ENCODE measurements at places on chromosomes 13 and 19.

- DNase-seq: no peak
Measured at GRCh38 chr13:44293374-44293773, 80.2 kb upstream of the SERP2 start.

GRCh38 chr13:46490129-46490528 lies 62.8 kb upstream of the LRCH1 start:
- no peak for DNase-seq

GRCh38 chr13:114082849-114083645 lies 49.4 kb downstream of the RASA3 start:
- DNase-seq: no peak

DNA sequence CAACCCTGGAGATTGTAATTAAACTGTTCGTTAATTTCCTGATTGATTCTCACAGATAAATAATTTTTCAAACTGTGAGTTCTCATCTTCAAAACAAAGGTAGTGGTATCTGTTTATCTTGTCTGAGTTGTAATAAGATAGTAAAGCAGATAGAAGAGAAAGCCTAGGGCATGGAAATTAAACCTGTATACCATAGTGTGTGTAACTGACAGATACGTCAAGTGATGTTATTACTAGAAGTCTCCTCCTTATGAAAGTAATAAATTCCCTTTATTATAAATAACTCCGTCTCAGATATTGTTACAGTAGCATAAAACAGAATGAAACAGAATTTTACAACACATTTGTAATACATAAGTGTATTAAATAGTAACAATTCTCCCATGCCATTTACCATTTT lies 1065.1 kb downstream of the SLITRK1 start:
- no peak for DNase-seq

DNA sequence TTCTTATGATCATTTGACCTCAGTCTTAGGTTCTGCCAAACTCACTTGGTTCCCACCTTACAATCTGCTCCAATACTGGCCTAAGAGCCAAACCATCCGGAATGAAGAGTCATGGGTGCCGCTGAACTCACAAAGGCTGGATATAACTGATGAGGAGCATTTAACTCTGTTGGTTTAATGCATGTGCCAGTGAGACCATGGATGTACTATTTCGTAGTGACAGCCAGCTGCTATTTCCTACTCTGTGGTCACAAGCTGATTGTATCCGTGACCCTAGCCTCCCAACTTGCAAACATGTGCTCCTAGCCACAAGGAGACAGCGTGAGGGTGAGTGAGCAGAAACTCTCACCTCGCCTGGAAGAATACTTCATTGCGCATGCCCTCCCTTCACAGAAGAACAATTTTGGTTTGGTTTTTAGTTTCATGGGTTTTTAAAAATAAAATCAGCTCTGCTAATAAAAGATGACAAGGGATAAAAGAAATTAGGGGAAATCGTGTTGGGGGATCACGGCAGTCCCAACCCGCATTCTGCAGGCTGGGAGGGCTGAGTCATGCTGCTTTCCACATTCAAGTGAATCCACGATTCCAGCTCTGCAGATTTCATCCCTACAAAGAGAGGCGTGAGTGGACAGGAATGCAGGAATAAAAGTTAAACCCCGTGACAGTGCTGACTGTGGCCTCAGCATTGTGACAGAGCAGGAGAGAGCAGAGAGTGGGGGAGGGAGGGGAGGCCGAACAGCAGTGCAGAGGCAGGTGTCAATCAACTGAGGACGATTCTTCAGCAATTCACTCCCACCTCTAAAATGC lies 66.8 kb upstream of the RAP2A start:
- DNase-seq: no peak

DNA sequence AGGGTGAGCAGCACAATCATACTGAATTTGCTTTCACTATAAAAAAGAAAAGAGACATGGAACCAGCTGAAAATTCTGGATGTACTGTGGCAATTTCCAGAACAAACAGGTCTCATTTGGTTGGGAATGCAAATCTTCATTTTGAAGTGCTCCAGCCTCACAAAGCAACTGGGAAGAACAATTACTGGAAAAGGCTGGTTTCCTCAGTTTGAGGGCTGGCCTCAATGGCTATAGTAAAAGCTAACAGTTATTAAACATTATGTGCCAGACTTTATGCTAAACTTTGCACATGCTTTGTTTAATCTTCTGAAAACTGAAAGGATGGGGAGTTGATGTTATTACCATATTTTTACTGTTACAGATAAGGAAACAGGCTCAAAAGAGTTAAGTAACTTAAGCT lies 3.0 kb downstream of the OBI1 start:
- DNase-seq: no peak

DNA sequence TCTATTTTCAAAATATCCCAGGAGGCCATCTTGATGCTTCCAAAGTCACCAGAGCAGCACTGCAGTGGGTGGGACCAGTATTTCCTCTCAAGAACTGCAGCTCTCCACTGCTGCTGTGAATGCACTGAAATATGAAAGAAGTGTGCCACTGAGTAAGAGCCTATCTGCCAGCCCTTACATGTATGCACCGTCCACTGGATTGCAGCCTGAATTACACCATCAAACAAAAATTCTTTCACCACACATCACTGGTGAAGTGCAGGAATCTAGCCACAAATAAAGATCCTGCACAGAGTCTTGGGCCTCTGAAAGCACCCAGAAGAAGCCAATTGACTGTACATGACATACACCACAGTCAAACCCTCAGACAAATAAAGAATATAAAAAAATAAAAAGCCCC lies 249.0 kb downstream of the LHFPL6 start:
- DNase-seq: no peak

DNA sequence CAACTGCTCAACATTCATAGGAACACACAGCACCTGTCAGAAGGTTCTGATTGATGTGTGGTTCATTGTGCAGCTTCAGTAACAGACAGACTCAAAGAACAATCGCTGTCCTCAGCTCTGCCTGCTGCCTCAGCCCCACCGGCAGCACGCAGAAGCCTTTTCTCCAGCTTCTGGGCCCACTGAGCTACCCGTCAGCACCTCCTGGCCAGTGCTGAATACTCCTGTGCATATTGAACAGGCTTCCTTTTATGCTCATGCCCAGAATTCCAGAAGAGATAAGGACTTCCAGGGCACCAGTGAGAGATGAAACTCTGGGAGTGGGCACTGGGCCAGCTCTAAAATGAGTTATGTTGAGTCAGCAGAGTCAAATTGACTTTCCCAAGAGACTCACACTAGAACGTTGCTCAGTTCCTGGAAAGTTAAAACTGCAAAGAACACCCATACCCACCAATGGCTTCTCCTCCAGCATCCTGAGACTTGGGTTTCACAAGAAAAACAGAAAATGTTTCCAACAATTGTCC lies 119.3 kb downstream of the COL4A1 start:
- no peak for DNase-seq

DNA sequence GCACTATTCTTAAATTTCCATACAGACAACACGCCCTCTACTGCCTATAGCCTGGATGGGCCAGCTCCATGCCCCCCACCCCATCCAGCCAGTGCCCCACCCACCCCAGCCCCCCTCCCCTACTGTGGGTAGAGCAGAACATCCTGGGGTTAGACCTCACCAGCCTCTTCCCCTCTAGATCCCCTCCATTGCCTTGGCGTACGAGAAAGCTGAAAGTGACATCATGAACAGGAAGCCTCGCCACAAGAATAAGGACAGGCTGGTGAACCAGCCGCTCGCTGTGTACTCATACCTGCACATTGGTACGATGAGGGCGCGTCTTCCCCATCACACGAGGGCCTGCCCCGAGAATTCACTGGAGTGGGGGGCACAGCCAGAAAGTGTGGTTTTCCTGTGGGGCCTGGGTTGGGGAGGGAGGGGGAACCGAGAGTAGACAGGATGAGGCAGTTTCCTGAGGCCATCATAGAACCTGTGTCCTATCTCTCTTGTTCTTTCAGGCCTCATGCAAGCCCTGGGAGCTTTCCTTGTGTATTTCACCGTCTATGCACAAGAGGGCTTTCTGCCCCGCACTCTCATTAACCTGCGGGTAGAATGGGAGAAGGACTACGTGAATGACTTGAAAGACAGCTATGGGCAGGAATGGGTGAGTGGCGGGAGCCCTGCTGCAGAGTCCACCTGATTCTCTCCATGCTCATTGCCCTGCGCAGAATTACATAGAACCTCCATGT lies 29.1 kb downstream of the ATP12A start:
- peak; percentile 12 for DNase-seq

All from stimulated activated CD8-positive, alpha-beta memory T cell treated with anti-CD3 and anti-CD28 coated beads, Interleukin-4, amount 100 ng/mL, for 4 hours (primary cell).